Vagina (tissue), 2 donors: ENCODE measurements at places on chromosomes 2 and 18.

DNA sequence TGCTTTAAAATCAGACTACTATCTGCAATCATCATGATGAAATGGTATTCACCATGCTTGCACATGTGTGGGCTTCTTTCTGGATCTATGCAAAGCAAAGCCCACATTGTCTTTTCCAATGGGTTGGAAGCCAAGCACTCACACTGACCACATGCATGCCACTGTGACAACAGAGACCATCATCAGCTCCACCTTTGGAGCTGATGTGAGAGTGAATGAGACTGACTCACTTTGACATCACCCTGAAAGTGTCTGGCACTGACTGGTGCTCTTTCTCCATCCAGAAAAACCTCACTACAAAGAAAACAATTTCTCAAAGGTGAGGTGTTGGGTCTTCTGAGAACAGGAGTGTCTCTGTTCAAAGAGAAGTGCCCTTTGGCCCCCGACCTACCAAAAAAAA lies 4.7 kb downstream of the MYO5B start:
- peak; percentile 47 for DNase-seq

- no peak for DNase-seq
Measured at GRCh38 chr18:63832470-63832869, 55.0 kb upstream of the SERPINB2 start.

DNA sequence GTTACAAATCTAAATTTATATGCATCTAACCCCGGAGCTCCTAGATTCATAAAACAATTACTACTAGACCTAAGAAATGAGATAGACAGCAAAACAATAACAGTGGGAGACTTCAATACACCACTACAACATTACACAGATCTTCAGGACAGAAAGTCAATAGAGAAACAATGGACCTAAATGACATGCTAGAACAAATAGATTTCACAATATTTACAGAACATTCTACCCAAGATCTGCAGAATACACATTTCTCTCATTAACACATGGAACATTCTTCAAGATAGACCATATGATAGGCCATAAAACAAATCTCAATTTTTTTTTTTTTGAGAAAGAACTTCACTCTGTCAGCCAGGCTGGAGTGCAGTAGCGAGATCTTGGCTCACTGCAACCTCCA lies 37.8 kb downstream of the COPS9 start:
- no peak for DNase-seq

GRCh38 chr2:174629506-174629905 lies 31.9 kb upstream of the WIPF1 start:
- no peak for DNase-seq

DNA sequence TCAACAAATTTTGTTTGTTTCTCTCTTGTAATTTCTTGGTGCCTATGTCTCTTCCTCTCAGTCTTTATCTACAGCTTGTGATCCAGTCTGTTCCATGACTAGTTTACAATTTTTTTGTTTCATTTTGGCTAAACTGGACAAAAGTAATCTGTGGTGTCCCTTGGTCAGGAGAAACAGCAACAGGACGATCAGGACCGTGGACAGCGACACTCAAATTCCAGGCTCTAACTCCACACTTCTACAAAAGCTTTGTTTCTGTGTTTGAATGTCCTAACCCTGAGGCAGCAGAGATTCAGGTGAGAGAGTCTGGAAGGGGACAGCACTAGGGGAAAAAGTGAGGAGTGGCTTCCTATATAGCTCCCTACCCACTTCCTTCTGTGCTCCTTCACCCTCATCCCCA lies 593.3 kb upstream of the FANCL start:
- DNase-seq, result no peak

DNA sequence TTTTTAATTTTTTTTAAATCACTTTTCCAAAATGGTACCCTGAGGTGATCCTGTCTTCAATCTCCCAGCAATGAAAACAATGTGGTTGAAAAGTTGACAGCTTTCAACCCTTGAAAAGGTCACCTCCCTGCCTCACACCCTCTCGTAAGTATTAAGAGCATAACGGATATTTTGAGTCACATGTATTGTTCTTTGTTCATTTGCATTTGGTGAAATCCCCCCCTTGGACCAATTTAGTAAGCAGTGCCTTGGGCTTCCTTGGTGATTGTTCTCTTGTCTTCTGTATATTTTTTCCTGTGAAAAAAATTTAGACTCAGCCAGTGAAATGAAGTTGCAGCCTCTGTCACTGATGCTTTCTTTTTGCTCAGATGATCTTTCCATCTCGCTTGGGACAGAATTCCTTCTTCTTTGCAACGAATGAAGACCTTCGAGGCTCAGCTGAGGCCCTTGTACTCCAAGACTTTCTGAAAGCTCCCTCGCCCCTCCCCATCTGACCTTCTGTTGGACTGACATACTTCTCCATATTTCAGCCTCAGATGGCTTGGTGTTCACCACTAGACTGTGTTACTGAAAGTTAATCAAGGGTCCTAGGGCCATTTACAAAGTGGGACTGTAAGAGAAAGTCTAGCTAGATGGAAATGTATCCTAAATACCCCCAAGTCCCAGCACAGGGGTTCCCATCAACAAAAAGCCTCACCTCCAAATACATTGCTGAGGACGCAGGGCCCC lies 158.4 kb downstream of the BCL2 start:
- no peak for DNase-seq

DNA sequence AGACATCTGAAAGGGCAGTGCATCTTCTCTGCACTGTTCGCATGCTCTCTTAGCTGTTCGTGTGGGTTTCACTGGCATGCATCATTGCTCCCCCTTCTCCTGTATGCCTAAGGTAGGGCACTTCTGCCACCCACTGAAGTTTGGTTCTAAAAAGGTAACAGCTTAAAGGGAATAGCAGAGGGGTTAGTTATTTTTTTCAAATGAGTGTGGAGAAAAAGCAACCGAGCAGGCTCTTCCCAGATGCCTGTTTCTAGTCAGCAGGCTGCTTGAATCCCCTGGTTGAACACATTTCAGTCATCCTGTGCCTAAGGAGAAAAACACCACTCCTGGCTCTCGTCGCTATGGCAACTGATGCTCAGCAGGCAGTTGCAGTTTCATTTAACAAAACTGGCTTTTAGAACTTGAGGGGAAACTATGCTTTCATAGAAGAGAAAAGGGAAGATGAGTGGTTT lies 69.8 kb upstream of the GALNT3 start:
- DNase-seq, result no peak

DNA sequence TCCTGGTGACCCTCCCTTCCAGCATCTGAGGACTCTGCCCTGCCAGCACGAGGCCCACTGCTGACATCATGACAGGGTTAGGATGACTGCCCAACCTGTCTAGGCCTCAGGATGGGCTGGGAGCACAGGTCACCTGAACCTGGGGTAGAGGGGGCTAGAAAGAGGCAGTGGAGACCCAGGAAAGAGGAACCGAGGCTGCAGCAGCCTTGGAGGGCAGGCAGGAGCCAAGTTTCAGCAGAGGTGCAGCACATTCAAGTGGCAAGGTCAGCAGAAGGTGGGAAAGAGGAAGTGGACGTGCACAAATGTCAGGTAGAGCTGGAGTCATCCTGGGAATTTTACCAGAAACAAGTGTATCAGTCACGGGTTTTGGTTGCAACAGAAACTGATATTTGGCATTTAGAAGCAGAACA lies 13.6 kb upstream of the RAB10 start:
- no peak for DNase-seq

- no peak for DNase-seq
Measured at GRCh38 chr2:106208874-106209273, 14.8 kb upstream of the UXS1 start.

DNA sequence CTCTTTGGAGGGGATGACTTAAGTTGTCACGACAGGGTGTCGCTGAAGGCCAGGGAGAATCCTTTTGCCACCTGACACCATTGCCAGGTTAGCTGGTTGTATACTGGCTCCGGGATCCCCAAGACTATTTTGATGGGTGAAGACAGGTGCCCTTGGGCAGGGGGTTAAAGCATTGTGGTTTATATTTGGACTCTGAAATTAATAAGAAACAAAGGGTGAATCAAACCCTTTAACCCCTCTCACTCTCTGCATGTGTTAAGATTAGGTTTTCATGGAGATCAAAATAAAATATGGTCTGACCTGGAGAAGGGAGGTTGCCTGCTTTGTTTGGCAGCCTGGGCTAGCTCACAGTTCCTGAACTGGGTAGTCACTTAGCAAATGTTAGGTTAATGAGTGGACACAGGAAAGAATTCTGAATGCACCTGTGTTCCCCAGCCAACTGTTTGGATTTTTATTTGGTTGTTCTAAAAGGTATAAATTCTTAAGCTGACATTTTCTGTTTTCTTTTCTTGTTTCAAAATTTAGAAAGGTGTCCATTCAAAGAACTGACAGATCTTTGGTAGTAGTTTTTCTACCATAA lies 301.7 kb downstream of the KCNS3 start:
- DNase-seq, result no peak

- DNase-seq, result no peak
Measured at GRCh38 chr2:53949457-53949856, 21.3 kb downstream of the PSME4 start.

DNA sequence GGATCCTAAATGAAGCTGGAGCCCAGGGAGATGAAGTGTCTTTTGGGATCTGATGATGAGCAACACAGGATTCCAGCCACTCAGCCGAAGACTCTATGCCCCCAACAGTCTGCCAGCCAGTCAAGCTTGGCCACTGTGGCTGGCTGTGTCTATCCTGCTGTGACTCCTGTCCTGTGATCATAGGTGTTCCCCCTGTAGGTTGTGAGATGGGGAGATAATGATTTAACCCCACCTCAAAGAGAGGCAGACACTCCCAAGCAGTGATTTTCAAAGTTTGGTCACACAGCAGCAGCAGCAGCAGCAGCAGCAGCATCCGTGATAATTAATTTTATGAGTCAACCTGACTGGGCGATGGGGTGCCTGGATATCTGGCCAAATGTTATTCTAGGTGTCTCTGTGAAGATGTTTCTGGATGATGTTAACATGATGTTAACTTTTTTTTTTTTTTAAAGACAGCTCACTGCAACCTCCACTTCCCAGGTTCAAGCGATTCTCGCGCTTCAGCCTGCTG lies 21.4 kb upstream of the RHOB start:
- DNase-seq, result peak; percentile 78

GRCh38 chr2:7725171-7725849 lies 808.1 kb downstream of the RNF144A start:
- DNase-seq, result no peak

DNA sequence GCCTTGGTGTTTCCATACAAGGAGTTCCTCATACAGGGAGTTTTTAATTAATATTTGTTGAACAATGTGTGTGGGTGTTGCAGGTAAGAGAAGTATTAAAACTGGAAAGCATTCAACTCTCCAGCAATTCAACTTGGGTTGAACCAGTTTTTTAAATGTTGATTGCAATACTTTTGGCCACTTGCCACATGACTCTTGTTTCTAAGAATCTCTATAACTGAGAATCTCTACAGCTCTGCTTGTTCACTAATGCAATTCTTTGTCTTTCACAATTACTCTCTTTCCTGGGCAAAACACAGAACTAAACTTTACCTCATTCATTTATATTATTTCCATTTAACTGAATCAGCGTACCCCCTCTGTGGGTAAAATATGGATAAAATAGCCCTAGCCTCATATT lies 429.4 kb downstream of the ARHGAP15 start:
- no peak for DNase-seq

DNA sequence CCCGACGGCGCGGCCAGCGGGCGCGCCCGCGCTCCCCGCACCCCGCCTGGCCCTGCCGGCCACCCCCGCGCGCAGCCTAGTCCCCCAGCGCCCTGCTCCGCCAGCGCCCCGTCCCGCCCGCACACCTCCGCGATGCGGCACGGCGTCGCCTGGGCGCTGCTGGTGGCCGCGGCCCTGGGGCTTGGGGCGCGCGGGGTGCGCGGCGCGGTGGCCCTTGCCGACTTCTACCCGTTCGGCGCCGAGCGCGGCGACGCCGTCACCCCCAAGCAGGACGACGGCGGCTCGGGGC lies 232 bp downstream of the SNED1 start:
- no peak for DNase-seq

DNA sequence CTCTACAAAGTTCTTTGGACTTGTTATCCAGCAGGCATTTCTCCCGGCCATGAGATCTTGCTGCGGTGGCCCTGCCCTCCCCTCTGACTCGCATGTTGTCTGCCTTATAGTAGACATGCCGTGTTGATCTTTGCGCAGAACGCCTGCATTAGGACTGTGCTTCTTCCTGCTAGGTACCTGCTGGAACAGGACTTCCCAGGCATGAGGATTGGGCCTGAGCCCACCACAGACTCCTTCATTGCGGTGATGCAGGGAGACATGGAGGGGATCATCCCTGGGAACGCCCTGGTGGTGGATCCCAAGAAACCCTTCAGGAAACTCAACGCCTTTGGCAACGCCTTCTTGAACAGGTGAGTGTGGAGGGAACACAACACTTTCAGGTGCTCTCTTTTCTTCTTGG lies 10.1 kb downstream of the EHD3 start:
- DNase-seq, result no peak

DNA sequence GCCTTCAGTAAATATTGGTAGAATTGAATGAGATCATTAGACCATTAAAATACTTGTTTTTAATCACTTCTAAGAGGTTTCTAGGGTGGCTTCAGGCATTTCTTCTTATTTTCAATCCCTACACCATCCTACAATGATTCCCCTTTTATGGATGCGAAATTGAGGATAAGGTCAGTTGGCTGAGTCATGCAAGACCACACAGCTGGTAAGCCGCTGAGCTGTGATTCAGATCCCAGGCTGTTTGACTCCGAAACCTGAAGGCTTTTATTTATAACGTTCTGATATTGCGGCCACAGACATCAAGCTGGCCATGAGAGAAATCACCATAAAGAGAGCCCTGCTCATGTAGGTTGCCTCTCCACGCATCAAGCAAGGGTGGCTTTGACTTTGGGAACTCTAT lies 133.4 kb downstream of the VAPA start:
- no peak for DNase-seq

- DNase-seq, result no peak
Measured at GRCh38 chr18:75066936-75067335, 142.0 kb downstream of the PTGR3 start.

GRCh38 chr18:22723773-22724172 lies 209.4 kb upstream of the RBBP8 start:
- no peak for DNase-seq

DNA sequence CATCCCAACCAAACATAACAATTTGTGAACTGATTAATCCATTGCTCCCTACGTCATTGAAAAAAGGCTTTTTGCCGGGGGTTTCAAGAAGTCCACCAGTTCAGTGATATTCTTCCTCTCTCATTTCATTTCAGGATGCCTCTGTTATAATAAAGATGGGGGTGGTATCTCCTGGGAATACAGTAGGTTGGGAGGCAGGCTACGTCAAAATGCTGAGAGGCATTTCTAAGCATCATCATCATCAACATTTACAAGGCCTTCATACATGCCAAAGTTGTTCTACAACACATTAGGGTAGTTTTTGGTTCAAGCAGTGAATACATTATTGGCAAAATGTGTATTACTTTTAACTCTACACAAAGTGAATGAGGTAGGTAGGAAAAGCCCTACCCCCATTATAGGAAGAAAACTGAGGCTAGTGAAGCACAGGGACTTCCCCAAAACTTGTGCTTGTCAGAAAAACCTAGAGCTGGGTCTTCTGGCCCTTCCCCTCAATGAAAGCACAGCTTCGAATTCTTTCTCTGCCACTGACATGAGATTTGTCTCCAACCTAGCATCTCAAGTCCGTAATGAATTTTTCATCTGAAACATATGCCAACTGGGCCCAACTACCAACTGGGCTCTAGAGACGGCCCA lies 11.3 kb downstream of the OSR1 start:
- DNase-seq, result no peak

- no peak for DNase-seq
Measured at GRCh38 chr2:26298638-26299393, 47.1 kb upstream of the SELENOI start.

GRCh38 chr18:68766433-68766832 lies 31.4 kb upstream of the CCDC102B start:
- DNase-seq, result no peak
